ENCODE measurements at places on chromosomes 12 and 14.

DNA sequence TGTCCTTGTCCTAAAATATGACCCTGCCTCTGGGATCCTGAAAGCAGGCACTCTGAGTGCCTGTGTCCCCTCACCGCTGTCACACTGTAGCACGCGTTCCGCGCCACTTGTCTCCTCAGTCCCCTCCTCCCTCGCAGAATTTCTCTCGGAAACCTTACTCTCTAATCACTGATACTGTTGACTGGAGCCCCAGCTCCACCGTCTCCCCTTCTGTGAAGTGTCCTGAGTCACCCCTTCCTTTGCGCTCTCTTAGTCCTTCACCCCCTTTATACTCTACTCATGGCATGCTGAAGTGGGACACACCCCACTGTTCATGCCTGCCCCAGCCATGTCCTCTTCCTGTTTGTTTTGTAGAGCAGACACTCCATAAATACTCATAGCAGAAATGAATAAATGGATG lies 104.7 kb downstream of the ZNF664 start:
- no peak for DNase-seq

DNA sequence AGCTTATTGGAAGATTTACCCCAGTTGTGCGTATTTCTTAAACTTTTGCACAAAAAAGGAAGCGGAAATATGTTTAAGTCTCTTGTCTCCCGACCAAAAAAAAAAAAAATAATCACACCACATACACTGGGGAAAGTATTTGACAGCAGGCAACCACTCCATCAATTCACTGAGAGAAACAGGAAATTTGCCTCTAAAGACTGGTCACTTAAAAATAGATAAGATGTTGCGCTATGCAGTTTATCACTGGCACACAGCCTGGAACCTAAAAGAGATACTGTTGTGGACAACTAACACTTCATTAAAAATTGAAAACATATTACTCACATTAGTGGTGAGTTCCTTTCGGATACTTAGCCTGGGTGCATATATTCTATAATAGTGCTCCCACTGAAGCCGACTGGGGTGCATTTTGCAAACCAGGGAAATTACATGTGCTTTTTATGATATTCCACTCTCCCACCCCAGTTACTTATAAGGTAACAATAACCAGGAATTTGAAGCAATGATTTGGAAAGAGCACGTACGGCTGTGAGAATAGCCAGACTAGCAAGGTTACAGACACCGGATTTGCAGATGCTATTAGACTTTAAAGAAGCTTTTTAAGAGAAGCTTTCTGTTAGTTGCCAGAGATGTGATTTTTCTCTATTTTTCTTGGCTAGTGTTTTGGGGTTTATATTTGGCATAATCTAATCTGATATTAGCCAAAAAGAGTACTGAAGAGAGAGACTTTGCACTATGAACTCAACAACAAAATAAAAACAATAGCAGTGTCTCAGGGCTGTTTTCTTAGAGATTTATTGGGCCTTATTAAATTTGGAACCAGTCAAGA lies 311.5 kb downstream of the NOVA1 start:
- no peak for DNase-seq

- DNase-seq = no peak
Measured at GRCh38 chr12:93751864-93752610, 74.9 kb downstream of the CRADD start.

DNA sequence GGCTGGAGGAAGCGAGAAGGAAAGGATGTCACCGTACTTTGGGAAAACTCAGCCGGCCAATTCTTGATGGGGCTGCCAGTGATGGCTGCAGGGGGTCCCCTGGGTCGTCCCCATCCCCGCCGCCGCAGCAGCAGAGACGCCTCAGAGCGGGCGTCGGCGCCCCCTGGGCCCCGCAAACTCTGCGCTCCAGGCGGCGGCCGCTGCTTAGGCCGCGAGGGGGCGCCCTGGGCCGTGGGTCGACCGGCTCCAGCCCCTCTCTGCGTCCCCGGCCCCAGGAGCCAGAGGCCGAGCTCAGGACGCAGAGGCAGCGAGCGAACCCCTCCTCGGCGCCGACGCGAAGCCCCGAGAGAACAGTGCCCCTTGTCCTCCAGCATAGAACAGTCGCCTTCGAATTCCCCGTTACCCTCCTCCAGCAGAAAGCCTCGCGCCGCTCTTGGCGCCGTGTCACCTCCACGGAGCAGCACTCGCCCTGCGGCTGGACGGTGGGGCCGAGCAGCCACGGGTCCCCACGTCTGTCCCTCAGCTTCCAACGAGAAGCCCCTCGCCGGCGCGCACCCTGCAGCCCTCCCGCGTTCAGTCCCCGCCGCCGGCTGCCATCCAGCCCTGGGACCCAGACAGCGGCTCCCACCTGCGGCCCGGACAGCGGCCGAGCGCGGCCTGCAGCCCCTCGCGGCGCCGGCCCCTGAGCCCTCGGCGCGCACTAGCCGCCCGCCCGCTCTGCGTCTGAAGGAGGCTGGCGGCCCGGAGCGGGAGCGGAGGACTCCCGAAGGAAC lies 106.6 kb downstream of the PRICKLE1 start:
- DNase-seq = peak; percentile 22

DNA sequence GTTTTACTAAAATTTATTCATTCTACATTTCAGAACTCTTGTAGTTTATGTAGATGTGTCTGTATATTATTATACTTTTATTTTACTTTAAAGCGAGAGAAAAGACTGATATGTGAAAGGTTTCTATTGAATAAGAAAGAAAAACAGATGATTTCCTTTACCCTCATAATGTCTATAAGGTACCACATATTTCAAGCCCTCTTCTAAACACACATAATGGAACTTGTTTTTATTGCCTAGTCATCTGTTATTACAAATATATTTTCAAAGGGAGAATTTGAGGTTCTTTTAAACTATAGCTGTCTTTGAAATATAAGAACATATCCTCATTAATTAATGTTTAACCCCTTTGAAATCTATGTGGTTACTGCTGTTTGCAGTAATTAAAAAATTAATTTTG lies 34.5 kb downstream of the NAV3 start:
- DNase-seq = no peak

- no peak for DNase-seq
Measured at GRCh38 chr14:74243051-74243450, 3.8 kb downstream of the VSX2 start.

DNA sequence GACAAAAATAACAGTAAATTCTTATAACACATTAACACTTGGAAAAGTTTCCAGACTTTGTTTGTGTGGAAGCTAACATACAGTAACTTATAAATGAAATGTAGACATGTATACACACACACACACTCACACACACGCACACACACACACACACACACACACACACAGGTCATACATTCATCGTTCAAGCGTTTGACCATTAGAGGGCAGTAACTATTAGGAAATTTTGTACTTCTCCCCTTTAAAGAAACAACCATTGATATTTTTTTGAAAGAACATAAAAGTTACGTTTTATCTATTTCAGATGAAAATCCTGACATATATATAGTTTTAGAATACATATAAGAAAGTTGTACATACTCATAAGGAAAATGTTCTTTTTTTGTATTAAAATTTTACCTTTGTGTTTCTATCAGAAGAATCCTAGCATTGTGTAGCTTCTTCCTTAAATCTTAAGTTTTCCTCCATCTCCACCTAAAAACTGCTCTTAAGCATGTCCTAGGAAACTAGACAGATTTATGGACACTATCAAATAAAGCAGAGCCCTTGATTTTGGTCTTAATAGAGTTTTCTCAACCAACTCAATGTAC lies 29.0 kb downstream of the PTPRQ start:
- no peak for DNase-seq

GRCh38 chr12:71664411-71665089 lies 449 bp downstream of the THAP2 start:
- DNase-seq = peak; percentile 81

DNA sequence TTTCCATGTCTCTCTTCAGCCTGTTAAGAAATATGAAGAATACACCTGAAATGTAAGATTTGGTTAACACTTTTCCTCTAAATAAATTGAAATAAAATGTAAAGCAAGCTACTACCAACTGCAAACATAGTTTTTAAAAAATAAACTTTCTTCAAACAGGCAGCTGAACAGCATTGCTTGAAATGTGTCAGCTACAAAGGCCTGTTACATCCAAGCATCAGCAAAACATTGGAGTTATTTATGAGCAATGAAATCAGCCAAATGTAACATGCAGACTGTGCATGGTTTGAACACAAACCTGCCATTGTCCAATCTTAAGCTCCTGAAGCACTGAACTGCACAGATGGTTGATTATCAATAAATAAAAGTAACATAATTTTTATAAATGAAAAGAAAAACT lies 291.3 kb downstream of the ACSS3 start:
- no peak for DNase-seq

GRCh38 chr12:7542046-7542445 lies 38.5 kb upstream of the CD163 start:
- DNase-seq = no peak

DNA sequence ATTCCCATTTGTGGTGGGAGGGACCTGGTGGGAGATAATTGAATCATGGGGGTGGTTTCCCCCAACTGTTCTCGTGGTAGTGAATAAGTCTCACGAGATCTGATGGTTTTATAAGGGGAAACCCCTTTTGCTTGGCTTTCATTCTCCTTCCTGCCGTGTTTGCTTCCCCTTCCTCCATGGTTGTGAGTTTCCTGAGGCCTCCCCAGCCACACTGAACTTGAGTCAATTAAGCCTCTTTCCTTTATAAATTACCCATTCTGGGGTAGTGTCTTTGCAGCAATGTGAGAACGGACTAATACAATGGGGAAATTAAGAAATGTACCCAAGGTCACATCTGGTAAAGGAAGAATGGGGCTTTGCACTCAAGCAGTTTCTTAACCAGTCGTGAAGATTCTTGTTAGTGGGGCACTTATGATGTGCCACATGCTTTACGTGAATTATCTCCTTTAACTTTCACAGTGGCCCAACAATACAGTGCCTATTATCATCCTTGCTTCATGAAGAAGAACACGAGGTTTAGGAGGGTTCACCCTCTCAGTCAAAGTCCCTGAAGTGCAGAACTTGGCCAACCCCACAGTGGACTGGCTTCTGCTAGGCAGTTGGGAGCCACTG lies 234.3 kb downstream of the EFCAB11 start:
- DNase-seq = no peak

DNA sequence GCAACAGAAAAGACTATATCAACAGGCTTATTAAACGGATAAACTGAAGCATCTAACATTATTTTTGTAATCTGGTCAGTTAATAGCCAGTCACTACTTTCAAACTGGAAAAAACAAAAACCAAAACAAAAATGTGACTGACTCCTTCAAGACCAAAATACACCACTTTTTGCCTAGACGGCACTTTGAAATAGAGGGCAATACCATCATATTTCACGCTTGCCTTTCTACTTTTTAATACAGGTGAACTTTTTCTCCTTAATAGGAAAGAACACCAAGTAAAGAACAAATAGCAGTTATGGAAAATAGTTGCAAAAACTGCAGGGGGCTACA lies 550 bp upstream of the NUP107 start:
- no peak for DNase-seq

DNA sequence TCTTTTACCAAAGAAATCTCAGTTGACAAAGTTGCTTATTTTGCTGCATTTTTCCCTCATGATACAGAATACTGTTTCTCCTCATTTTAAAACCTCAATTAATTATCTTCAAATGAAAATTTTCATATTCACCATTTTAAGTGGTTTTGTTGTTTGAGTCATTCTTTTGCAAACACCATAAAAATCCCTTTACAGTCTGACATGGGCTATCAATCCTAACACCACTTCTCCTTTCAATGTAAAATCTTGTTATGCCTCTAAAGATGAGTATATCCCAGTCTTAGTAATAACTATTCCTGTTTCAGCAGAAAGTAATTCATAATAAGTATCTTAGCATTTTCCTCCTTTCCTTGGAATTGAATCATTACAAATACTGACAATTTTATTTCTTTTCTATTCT lies 192.2 kb downstream of the SYT1 start:
- DNase-seq = no peak

DNA sequence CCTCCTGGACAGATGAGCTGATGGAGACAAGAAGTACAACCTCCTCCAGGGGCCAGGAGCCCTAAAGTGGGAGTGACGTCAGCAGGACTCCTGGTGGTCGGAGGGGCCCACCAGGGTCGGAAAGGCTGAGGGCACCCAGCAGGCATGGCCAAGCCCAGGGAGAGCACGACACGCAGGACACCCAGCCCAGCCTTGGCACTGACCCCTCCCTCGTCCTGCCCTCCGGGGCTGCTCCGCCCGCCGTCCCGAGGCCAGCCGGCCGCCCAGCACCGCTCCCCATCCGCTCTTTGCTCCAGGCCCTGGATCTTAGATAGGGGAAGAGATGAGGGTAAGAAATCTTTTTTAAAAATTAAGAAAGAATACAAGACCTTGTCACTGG lies 14.4 kb upstream of the RPLP0 start:
- DNase-seq = no peak

DNA sequence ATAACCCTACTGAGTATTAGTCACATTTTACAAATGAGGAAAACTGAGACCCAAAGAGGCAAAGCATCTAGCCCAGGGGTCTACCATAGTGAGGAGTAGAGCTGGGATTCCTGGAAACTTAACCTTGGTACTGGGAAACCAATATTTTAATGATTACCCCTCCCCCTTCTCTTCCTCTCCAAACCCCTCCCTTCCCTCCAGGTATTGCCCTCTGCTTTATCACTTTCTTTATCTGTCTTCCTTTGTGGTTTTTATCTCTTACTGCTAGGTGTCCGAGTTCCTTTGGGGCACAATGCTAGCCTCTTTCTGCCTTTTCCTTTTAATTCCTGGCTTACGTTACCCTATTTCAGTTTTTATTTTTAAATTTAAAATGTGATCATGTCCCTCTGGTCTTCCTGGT lies 2.8 kb downstream of the GABARAPL1 start:
- no peak for DNase-seq

- DNase-seq = peak; percentile 49
Measured at GRCh38 chr14:69615496-69616407, 4.4 kb downstream of the SUSD6 start.

DNA sequence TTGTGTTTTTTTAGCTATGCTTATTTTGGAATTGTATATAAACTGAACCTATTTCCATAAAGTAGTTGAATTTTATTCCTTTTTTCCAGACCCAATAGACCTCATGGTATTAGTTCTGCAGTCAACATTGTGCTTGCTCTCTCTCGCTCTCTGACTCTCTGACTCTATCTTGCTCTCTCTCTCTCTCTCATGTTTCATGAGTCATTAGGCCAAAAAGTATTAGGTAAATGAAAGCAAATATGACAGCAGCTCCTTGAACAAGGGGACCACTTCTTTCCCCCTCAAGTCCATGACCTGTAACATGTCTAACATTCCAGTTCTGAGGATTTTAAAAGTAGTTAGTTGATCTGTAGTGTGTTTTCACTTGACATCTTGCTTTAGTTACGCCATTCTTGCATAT lies 14.0 kb upstream of the C12orf71 start:
- no peak for DNase-seq

DNA sequence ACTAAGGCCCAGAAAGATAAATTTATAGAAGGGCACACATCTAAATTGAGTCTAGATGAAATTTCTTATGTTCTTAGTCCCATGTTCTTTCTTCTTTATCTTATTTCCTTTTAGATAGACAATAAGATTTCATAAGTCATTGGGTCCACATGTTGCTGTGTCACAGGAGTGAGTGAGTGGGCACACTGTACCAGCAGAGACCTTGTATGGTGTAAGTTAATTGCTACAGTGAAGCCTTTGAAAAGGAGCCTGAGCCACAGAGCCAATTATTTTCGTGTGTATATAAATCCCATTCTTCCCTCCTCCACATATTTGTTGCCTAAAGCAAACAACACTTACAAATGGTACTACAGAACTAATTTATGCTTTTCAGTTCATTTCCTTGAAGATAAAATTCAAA lies 79.1 kb downstream of the GRIP1 start:
- DNase-seq = no peak

Data from NCI-H526 treated with DMSO at 0.1 percent for 48 hours (cell line).